NCI-H2029 treated with DMSO at 0.1 percent for 48 hours (cell line): ENCODE measurements at places on chromosomes 2 and 18.

DNA sequence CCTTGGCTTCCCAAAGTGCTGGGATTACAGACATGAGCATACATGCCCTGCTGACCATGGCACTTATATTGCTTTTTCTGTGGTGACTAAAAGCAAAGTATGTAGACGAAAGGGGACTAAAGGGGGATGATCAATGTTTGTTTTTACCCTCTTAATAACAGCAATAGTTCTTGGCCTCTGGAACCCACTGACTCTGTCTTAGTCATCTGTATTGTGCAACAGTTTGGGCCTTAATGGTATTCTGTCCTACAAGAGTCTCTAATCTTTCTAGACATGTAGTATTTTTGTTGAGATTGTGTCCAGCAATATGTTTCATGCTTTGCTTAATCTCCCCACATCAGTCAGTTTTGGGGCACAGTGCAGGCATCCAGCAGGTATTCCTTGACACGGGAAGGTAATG lies 359.9 kb upstream of the FANCL start:
- DNase-seq, result no peak

DNA sequence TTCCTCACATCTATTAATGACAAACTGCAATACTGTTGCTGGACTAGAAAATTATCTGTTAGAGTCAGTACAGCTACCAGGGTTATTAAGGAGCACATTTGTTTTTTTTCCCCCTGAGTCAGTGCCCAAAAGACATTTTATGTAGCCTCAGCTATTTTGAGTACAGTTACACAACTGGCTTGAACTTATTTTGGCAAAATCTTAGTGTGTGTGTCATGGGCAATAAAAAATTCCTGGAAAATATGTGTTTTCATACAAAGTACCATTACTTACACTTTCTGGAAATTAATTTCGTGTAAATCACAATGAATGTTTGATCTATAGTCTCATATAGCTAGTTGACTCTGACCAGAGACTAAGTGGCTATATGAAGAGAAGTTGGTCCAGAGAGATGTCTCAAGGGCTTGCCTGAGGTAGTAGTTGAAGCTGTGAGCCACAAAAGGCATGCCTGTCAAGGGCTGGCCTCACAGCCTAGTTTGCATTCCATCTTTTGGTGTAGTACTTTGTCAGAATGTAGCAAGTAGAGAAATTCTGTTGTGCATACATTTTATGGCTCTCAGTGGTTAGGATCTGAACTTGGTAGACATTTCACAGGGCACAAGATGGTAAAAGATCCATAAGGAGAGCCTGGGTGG lies 283.4 kb downstream of the MTX2 start:
- DNase-seq, result no peak

GRCh38 chr2:65608916-65609315 lies 176.5 kb upstream of the SPRED2 start:
- DNase-seq, result no peak

DNA sequence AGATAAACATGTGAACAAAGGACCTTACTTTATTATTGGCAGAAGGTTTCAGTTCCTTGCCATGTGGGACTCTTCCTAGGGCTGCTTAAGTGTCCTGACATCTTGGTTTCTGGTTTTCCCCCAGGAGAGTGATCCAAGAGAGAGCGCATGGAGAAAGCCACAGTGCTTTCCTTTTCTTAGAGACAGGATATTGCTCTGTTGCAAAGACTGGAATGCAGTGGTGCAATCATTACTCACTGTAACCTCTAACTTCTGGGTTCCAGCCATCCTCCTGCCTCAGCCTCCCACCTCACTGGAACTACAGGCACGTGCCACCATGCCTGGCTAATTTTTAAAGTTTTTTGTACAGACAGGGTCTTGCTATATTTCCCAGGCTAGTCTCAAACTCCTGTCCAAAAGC lies 38.1 kb upstream of the TCF7L1 start:
- no peak for DNase-seq

DNA sequence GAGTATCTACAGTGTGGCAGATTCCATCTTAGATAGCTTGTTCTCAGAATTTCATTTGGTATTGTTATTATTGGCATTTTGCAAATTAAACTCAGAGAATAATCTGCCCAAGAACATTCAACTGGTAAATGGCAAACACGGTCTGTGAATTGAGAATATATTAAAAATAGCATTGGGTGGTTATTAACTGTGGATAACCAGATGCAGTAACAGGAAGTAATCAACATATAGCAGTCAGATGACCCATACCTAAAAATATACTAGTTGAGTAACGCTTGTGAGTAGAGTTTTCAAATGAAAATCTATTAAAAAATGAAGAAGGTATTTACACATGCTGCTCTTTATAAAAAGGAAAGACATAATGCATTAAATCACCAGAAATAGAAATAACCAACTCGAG lies 129.5 kb downstream of the ZNF804A start:
- no peak for DNase-seq

- DNase-seq, result no peak
These were observed 41.8 kb upstream of the CDC42EP3 start for GRCh38 chr2:37713258-37713700.
